ENCODE measurements at places on chromosomes 5 and 9. TPM values are rescaled to one million over a fixed set of nuclear protein-coding genes. Genes with fewer than 3 reads are reported as not detected.
A peak's percentile ranks its signal among the peaks of the same experiment; 100 is the strongest.

DNA sequence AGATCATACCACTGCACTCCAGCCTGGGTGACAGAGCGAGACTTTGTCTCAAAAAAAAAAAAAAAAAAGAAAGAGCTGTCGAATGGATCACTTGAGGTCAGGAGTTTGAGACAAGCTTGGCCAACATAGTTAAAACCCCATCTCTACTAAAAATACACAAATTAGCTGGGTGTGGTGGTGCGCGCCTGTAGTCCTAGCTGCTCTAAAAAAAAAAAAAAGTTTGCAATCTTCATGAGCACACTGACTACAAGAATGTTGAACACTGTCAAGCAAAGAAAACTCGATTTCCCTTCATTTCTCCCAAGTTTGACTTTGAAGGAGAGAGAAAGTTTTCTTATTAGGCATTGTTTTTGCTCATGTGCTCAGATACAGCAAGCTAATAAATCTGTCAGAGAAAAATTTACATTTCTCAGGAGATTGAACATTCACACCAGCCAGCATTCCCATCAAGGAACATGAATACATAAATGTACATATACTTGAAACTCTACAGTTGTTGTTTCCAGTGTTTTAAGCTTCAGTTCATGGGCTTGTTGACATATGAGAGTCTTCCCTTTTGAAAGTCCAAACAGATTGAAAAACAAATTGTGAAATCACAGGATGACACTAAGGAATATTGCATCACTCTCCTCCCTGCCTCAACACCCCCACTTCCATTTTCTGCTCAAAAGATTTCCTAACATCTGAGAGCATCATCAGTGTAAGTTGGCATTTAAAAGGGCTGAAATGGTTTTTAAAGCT is 81.8 kb downstream of the ARRDC3 start:
- DNase-seq, result no peak

The VCAN gene
- 5.7 TPM for total RNA-seq

The CTNND2 gene
- not detected for total RNA-seq

The PCDHGA9 gene
- 3.6 TPM for total RNA-seq

The TRIM32 gene
- total RNA-seq, result 19.3 TPM

DNA sequence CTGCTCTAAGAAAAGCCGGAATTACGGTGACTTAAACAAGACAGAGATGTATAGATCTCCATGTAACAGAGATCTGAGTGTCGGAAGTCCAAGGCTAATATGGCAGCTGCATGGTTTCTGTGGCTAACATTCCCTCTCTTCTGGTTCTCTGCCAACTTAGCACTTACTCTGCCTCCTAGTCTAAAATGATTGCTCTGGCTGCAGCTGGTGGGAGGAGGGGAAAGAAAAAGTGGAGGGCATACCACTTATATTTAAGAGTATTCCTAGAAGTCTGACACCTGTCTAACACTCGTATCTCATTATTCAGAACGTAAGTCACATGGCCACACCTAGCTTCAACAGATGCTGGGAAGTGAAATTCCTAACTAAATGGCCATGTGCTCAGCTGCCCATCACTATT is 551.5 kb upstream of the TLE4 start:
- no peak for DNase-seq

The ACSL6 gene
- total RNA-seq, result 0.09 TPM

DNA sequence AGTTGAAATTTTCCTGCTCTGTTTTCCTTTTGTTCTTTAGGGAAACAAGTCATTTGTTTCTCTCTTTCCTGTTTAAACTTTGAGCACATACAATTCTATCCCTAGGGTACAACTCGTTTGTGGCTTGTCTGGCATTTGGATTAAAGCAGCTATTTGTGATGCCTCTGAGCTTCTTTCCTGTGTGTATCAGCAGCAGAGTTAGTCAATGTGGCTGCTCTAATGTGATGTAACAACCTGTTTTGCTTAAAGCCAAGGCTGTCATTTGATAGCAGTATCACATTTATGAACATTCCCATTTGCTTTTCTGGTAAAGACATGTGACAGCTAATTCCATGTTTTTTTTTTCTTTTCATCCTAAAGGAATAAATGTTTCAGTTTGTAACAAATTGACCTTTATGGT is 314.3 kb upstream of the CHD1 start:
- no peak for DNase-seq

GRCh38 chr9:106596984-106597383 is 266.0 kb upstream of the ZNF462 start:
- no peak for DNase-seq

The GADD45G gene
- not detected for total RNA-seq

DNA sequence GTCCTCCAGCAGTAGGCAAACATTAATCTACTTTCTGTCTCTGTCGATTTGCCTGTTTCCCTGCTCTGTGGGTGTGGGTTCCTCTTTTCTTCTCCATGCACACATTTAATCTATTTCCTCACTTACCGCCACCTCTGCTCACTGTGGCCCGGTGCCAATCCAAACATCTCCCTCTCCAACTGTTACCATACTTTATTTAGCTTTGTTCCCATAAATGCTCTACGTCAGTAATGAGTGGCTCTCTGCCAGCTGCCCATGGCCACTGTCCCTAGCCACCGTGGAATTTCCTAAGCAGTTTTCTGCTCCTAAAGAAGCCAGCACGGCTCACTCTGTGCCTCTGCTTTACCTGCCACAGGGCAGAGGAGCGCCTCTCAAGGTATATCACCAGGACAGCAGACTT is 19.5 kb upstream of the GOLPH3 start:
- peak; percentile 91 for DNase-seq

The C9orf50 gene
- total RNA-seq, result not detected

DNA sequence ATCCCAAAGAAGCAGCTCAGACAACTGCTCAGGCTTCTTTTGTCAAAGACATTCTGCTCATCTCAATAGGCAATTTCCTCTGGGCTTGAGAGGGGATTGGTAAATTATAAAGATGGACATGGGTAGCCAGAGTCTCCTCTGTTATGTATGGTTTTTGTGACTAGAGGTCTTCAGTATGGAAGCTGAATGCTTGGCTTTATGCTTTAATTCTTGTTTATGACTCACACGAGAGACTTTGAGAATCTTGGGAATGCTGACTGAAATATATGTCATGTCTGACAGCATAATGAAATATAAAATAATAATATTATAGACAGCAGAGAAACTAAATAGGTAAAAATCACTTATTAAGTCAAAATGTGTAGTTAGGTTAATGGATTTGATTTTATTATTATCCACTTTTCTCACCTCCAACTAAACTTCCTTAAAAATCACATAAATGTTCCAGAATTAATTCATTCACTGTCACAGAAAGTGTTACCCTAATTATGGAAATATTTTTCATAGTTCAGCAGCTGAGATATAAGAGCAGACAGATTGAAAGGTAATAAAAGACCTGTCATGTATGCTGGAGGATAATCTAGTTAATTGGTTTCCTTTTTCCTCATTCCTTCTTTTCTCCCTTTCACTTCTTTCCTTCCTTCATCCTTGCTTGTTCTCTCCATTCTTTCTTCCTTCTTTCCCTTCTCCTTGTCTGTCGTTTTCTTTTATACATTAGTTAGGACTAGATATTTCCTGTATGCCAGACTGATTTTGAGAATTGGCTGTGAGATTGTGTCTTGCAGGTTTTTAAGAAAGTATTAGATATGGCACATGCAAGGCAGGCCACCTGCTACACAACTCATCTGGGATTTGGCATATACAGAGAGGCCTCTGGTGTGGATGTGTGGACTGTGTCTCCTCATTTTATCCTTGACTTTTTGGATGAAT is 1866.1 kb upstream of the NUDT12 start:
- DNase-seq, result no peak
